NCI-H774 (cell line): ENCODE measurements at places on chromosomes 7 and 10.

- DNase-seq = no peak
Observed at GRCh38 chr10:79079490-79080355, 11.0 kb downstream of the ZMIZ1 start.

- DNase-seq = no peak
Observed at GRCh38 chr10:98950106-98950505, 285.5 kb downstream of the HPSE2 start.

GRCh38 chr7:45969940-45970339 is 48.9 kb upstream of the IGFBP3 start:
- no peak for DNase-seq

DNA sequence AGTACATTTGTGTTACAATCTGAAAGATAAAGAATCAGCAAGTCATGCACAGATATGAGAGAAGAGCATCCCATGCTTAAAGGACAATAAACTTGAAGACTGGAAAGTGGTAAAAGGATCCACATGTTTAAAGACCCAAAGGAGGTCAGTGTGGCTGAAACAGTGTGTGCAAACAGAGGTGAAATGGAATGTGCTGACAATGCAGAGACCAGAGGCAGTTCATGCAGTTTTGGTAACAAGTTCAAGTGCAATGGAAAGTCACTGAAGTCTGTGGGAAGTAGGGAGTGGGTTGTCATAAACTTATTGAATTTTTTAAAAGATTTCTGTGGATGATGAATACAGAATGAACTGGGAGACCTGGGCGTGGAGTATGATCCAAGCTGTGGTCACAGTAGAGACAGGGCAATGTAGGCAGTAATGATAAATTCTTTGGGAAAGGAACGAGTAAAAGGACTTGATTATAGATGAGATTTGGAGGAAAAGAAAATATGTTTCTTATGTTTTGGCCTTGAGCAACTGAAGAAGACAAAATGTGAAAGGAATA is 408.0 kb downstream of the HGF start:
- no peak for DNase-seq

DNA sequence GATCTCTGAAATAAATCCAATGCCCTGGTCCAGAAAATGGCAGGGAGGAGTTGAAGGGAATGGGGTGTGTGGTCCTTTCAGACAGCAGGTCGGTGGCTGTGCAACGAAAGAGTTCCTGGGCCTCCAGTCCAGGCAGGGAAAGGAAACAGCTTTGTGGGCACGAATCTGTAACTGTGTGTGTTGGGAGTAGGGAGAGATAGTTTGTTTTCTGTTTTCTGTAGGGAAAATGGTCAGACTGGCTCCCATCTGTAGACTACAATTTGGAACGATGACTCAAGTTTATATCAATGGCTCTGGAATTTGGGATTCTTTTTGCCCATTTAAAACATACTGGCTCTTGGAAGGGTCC is 2.6 kb upstream of the HOXA9 start:
- no peak for DNase-seq

DNA sequence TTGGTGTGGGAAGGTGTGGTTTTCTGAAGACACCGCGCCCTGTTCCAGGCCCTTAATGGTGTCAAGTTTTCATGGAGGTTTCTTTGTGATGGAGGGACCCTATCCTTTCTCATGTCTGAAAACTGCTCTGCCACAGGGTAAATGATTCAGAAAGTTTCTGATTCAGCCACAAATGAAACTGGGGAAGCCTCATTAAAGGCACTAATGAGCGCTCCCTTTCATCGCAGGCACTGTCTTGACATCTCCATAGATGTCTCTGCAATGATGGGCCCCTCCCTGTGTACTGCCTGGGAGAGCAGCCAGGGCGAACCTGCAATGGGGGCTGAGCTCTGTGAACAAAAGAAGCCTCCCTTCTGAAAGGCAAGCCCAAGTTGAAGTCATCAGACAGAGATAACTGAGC is 355.3 kb downstream of the PRPF18 start:
- no peak for DNase-seq

DNA sequence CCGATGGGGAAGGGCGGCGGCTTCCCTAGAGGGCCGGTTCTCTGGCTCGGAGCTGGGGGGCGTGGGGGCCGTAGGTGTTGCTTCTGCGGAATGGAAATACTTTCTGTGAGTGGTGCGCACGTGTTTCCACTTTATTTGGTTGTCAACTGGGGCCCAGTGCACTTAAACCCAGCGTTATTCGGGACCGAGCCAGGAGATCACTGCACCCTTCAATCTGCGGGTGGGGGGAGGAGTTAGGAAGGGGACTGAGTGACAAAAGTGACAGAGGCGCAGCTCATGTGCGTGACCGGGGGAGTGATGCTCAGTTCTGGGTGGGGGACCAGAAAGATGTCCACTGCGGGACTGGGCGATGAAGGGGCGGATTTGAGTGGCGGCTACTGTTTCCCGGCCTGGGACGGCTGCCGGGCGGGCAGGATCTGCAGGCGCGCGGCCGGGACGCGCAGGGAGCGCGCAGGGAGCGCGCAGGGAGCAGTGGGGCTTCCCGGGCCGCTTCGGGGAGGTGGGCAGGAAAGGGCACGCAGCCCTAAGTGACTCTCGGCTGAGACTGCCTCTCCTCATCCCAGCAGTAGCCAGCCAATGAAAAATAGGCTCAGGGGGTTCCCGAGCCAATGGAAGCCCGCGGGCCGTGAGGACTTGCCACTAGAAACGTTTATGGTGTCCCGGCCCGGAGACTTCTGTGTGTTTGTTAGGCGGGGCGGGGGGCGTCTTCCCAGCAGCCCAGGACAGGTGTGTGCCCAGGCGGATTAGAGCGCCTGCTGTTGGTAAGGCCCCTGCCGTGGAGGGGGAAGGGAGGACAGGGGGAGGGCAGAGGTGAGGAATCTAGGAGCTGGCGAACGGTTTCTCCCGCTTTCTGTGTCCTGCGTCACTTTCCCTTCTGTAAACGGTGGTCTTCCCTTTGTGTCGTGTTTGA is 54.3 kb upstream of the KDM7A start:
- peak; percentile 64 for DNase-seq

DNA sequence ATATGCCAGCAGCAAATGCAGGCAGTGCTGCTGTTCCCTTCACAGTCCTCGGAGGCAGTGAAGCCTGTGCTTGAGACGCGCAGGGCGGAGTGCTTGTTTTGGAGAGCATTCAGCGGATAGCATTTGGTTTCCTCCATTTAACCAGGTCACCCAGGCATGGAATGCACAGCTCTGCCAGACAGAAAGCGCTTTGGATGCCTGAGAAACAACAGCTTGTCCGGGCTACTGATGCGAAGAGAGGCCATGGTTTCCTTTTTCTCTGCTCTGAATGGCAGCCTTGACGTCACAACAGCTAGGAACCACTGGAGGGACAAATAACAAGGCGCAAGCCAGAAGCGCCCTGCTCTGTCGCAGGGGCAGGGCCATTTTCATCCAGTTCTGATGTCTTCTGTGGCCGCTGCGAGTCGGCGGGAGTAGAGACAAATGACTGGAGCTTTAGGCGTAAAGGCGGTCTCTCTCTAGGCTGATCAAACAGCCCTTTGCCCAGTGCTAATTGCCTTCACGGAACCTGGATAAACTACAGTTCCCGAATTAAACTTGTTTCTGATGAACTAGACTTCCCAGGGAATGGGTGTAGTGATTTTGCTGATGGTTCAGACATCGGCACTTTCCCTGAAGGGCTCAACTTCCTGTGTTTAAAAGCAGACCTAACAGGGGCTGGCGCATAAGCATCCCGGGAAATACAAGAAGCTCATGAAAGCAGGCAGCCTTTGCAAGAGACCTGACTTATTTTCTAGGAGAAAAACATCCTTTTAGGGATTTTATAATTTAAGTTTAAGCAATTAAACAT is 187.6 kb upstream of the KLF14 start:
- DNase-seq = no peak

- no peak for DNase-seq
Observed at GRCh38 chr10:4810092-4810491, 15.9 kb upstream of the AKR1E2 start.

DNA sequence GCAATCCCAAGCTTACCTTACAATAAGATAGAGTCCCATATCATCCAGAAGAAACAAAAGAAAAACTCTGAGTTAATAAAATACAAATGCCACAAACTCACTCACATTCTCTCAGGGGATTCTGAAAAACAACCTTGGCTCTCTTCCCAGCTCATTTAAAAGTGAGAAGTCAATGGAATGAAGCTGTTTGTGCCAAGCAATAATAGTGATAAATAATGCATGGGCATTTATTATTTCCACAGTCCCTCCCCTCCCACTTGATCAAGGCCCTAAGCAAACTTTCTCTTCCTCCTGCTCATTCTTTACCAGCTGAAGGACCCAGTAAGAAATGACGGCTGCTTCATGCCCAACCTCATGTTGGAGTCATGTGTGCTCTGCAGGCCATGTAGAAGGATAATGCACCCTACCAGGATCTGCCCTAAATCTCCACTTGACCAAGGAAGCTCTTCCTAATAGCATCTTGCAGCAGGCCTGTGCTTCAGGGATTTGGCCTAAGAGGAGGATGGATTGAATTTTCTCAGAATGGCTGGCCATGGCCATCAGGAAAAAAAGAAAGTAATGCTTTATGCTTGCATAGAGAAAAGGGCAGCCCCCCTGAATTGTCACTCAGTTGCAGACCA is 451.3 kb downstream of the GPAM start:
- DNase-seq = no peak

DNA sequence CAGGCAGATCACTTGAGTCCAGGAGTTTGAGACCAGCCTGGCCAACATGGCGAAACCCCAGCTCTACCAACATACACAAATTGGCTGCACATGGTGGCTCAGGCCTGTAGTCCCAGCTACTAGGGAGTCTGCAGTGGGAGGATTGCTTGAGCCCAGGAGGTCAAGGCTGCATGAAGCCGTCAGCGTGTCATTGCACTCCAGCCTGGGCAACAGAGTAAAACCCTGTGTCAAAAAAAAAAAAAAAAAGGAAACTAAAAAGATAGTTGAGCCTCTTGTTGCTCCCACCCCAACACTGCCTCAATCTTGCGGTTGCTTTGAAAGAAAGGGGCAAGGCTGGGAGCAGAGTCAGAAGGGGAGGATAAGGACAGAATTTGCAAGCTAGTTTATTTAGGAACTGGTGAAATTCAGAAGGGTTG is 69.9 kb downstream of the SYPL1 start:
- no peak for DNase-seq

- no peak for DNase-seq
Observed at GRCh38 chr10:2262333-2262732, 525.0 kb upstream of the ADARB2 start.

- DNase-seq = no peak
Observed at GRCh38 chr7:68511281-68511680, 1087.0 kb upstream of the AUTS2 start.

- DNase-seq = no peak
Observed at GRCh38 chr7:95250571-95250970, 73.8 kb downstream of the PON1 start.

GRCh38 chr7:153529651-153530165 is 522.5 kb upstream of the DPP6 start:
- no peak for DNase-seq
